ENCODE measurements at places on chromosomes 2 and 18. TPM values are rescaled to one million over a fixed set of nuclear protein-coding genes. Genes with fewer than 3 reads are reported as not detected.

Gene RRM2
- 65.1 TPM for total RNA-seq

Gene ABCA12
- 4.8 TPM for total RNA-seq

Gene FAP
- 0.91 TPM for total RNA-seq

Gene HJURP
- 5.1 TPM for total RNA-seq

Gene SLC9A2
- total RNA-seq: not detected

Gene SULT1C4
- total RNA-seq: 2.1 TPM

GRCh38 chr18:47915229-47915628 lies 15.2 kb downstream of the SMAD2 start:
- no peak for DNase-seq

GRCh38 chr2:49796266-49796665 lies 642.0 kb upstream of the FSHR start:
- no peak for DNase-seq

DNA sequence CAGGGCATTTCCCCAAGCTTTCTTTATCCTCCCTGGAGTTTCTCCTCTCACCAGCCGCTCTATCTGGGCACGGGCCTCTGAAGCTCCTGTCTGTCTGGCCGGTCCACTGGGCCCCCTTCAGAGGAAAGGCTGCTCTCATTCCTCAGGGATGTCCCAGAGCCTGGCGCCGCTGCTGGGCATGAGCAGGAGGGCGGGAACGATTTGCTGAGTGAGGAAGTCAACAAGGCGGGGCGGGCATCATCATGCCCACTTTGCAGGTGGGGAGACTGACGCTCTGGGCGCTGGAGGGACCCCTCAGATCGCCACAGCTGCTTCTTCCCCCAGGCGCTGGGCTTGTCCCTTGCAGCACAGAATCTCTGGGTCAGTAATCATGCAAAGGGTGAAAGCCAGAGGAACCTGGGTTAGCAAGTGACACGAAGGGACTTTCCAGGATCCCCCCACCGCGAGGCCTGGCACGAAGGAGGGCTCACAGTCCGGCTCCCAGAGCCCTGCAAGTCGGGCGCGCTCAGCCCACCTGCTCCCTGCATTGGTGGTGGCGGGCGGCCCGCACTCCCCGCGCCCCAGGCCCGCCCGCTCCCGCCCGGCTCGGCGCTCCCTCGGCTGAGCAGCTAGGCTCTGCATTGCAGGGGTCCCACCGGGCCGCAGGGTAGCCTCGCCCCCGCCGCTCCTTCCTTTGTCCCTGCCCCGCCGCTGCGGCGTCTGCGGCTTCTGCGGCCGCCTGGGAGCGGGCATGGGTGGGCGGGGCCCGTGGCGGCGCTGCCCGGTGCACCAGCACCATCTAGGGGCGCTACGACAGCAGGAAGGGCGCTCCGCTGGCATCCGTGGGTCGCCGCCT lies 157.8 kb downstream of the CYRIA start:
- DNase-seq: no peak

- no peak for DNase-seq
Observed at GRCh38 chr2:17584689-17585088, 44.2 kb downstream of the VSNL1 start.

GRCh38 chr2:207330912-207331311 lies 165.2 kb upstream of the KLF7 start:
- no peak for DNase-seq

DNA sequence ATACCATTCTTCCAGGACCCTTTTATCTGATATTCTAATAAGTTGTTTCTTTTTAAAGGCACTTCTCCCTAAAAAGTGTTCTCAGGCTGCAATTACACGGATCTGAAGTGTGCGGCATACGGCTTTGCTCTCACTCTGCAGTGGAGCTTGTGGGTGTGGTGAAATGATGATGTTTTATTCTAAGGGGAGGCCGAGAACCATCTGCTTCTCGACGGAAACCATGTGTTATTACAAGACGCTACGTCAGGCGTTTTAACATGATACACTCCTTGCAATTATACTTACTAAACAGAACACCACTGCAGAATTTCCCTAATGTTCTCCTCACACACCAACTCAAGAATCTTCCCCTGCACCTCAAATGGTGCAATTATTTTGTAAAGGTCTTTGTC lies 34.9 kb upstream of the CTDP1 start:
- DNase-seq: no peak

GRCh38 chr2:130391872-130392670 lies 36.2 kb downstream of the PTPN18 start:
- DNase-seq: no peak

DNA sequence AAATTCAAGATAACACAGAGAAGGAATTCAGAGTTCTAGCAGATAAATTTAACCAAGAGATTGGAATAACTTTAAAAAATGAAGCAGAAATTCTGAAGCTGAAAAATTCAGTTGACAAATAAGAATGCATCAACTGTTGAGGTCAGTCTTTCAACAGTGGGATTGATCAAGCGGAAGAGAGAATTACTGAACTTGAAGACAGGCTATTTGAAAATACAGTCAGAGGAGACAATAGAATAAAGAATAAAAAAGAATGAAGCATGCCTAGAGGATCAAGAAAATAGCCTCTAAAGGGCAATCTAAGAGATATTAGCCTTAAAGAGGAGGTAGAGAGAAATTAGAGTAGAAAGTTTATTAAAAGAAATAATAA lies 27.7 kb upstream of the ITGAV start:
- no peak for DNase-seq

All from esophagus squamous epithelium (tissue), 5 donors.